Posterior cingulate gyrus (tissue), 11 donors: ENCODE measurements at places on chromosomes 5 and 9.

GRCh38 chr5:81606150-81606549 is 144.7 kb downstream of the SSBP2 start:
- DNase-seq: no peak

DNA sequence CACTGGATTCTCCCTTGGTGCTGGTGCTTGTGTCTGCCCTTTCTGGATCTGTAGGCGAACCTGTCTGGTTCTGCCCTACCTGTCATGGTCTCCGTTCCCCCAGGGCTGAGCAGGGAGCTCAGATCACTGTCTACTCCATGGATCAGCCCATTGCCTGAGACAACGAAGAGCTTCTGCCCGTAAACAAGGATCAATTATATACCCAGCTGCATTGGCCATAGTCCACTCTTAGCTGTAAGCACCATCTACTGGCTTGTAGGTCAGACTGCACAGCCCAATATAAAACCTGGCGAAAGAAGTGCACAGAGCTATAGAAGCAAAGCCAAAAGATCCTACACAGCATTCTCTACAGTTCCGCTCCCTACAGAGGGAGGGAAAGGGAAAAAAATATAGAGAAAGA is 181.5 kb upstream of the RPS23 start:
- DNase-seq: no peak

GRCh38 chr9:7008411-7008810 is 250.6 kb downstream of the KDM4C start:
- DNase-seq: no peak

DNA sequence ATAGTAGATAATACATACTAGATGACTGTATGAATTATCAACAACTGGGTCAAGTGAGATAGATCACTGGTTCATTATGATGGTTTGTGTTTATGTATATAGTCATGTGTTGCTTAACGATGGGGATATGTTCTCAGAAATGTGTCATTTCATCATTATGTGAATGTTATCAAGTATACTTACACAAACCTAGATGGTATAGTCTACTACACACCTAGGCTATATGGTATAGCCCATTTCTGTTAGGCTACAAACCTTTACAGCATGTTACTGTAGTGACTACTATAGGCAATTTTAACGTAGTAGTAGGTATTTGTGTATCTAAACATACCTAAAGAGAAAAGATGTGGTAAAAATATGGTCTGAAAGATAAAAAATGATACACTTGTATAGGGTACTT is 31.0 kb downstream of the TMEM38B start:
- no peak for DNase-seq

DNA sequence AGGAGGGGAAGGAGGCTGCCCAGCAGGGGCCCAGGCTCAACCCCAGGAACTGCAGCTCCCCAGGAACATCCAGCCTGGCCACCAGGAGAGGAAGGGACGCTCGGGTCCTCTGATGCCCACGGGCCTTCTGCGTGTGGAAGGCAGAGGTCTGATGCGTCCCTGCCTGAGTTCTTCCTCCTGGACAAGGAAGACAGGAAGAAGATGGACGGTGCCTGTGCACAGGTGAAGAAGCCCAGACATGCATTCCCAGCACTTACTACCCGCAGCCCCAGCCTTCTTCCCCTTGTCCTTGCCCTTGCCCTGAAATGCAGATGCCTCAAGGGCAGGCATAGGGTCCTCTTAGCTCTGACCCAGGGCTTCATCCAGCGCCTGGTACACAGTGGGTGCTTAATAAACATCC is 56.7 kb upstream of the IRX1 start:
- no peak for DNase-seq

- no peak for DNase-seq
These were observed 471.9 kb upstream of the RGMB start for GRCh38 chr5:98301547-98301946.

GRCh38 chr9:77853716-77854115 is 177.9 kb downstream of the GNAQ start:
- no peak for DNase-seq

- no peak for DNase-seq
These were observed 12.4 kb downstream of the POLK start for GRCh38 chr5:75524071-75524470.

DNA sequence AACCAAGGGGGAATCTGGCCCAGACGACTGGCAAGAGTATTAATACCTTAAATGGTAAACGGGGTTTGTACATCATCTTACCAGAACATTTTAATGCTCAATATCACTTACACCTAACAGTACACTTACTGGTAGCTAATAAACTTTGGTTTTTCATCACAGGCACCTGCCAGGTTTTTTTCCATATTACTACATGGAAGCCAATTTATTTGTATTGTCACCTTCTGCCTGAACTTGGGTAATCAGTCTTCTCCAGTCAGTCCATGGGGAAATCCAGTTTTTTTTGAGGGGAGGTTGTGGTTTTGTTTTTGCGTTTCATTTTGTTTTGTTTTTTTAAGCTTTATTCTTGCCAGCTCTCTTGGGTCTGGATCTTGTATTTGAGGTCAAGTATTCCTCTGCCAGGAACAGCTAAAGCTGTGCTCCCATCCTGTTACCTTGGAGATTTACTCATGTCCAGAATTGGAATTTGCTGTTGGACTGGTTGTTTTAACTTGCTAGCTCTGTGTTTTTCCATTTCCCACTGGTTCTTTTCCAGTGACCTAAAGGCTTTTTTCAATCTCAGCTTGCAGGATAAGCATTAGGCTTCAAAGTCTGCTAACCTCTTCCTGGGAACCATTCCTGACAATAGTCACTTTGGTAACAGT is 11.1 kb upstream of the NADK2 start:
- DNase-seq: no peak

GRCh38 chr5:34822956-34823715 is 15.8 kb upstream of the TTC23L start:
- no peak for DNase-seq

- DNase-seq: no peak
These were observed 93.4 kb upstream of the CCDC112 start for GRCh38 chr5:115389799-115390382.

GRCh38 chr5:8892926-8893325 is 652.9 kb downstream of the SEMA5A start:
- no peak for DNase-seq

GRCh38 chr5:92990771-92991170 is 590.2 kb downstream of the NR2F1-AS1 start:
- no peak for DNase-seq

DNA sequence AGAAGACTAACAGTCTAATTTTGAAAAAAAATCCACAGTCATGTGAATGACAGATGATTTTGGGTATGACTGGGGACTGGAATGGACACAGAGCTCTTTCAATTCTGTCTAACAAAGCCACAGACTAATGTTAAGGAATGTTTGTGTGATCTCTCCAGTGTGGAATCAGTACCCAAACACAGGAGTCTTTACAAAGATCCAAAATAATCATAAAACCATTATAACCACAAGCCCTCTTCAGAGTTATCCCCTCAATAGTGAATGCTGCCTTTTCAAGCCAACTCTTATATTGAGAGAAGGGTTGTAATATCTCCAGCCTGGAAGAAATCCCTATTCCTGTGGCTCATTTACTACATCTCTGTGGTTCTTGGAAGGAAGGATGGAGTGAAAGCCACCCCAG is 552.0 kb upstream of the CLINT1 start:
- DNase-seq: no peak

DNA sequence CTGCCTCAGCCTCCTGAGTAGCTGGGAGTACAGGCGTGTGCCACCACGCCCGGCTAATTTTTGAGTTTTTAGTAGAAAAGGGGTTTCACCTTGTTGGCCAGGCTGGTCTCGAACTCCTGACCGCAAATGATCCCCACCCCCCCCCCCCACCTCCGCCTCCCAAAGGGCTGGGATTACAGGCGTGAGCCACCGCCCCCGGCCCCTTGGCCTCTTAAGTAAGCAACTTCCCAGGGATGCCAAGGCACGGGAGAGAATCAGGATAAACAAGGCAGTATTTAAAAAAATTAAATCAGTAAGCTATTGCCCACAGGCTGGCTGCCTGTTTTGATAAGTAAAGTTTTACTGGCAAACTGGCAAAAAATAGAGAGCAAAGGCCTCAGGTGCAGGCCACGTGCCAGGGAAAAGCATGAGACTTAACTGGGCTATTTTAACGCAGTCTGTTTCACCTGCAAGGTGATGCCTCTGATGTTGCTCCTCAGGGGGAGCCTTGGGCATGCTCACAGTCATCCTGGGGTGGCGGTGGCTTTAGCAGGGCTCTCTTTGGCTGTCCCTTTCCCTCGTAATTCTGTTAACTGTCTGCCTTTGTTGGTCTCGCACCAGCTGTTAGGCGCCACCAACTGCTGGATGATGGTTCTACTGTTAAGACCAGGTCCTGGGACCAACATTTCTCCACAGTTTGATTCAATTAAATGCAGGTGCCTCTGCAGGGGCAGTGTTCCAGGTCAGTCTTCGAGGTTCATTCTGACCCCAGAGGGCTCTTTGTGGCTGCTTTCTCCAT is 19.4 kb upstream of the RNF130 start:
- no peak for DNase-seq

GRCh38 chr9:12818431-12819000 is 43.7 kb downstream of the LURAP1L start:
- DNase-seq: no peak

DNA sequence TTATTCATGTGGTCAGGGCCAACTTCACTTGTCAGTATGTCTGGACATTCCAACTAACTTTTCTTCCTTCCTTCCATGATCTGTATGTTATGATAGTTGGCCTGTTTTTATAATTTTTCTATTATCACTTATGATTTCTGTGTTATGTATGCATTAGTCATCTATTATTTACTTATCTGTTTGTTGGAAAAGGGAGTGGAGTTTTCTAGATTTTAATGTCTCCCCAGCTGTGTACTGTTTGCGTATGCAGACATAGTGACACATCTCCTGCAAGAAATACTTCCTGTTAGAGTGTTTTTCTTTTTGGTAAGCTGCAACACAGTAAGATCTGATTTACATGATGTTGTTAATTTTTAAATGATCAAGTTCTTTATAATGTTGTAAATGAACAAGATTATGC is 8.7 kb upstream of the INSYN2B start:
- no peak for DNase-seq

- DNase-seq: no peak
These were observed 148.1 kb downstream of the NPR3 start for GRCh38 chr5:32859211-32859641.

- peak; percentile 28 for DNase-seq
These were observed 3.2 kb upstream of the NFX1 start for GRCh38 chr9:33287087-33287490.

- no peak for DNase-seq
These were observed 139.2 kb upstream of the SLC30A5 start for GRCh38 chr5:68954618-68954910.

GRCh38 chr9:14992081-14992480 is 81.9 kb upstream of the FREM1 start:
- no peak for DNase-seq

DNA sequence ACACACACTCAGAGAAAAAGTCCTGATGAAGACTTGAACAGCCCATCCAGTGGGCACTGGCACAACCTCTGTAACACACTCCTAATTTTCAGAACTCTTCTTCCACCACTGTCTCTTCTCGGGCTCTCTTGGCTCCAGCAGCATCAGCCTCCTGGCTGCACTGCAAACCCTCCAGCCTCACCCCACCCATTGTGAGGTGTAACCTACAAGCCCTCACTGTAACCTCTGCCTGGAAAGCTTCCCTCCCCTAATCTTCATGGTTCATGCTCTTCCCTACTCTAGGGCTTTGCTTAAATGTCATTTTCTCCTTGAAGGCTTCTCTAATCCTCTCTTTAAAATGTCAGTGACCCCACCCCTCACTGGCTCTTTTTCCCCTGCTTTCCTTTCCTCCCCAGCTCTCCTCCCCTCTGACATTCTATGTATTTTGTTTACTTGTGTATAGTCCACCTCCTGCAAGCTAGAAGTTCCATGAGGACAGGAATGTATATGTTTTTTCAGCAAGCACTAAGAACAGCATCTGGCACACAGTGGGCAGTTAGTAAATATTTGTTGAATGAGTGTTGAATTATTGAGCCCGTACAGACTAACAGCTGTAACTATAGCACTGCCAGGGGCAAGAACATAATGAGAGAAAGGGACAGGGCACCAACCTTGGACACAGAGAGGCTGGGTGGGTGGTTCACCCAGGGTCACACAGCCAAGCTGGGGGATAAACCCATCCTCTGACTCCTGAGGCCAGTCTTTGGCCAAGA is 76.4 kb downstream of the ESM1 start:
- no peak for DNase-seq

GRCh38 chr5:126809916-126810315 is 33.0 kb downstream of the LMNB1 start:
- no peak for DNase-seq

DNA sequence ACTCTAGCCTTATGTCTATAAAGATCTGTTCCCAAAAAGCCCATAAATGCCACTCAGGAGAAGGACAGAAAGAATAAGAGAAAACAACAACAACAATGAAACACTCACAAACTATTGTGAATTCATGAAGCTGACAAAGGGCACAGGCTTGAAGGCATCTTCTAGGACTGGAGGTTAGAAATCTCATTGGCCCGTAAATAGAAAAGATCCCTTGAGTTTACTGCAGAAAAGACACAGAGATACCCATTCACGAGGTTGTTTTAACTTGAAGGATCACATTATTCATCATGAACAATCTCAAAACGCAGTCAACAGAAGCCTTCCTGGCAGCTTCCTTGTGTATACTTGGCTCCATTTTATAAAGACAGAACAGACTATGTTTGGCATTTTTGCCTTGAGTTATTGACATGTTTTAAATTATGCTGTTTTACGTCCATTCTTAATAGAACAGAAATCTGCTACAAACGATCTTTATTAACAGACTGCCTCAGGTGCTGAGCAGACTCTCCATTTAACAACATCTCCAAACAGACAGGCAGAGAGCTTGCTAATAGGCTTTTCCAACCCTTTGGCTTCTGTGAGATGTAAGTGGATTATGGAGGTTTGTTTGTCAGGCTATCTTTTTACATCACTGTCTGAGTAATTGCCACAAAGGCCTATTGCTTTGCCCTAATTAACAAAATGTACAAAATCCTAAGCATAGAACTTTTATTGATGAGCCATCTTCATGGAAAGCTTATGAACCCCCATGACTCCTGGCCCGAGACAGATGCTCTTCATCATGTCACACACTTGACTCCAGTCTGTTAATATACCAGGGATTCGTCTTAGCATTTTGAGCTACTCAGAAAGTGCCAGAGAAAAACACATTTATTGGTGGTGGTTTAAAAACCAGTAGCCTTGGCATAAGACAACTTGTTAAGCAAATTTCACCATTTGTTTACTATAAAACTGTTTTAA is 735.3 kb upstream of the ZNF608 start:
- no peak for DNase-seq

DNA sequence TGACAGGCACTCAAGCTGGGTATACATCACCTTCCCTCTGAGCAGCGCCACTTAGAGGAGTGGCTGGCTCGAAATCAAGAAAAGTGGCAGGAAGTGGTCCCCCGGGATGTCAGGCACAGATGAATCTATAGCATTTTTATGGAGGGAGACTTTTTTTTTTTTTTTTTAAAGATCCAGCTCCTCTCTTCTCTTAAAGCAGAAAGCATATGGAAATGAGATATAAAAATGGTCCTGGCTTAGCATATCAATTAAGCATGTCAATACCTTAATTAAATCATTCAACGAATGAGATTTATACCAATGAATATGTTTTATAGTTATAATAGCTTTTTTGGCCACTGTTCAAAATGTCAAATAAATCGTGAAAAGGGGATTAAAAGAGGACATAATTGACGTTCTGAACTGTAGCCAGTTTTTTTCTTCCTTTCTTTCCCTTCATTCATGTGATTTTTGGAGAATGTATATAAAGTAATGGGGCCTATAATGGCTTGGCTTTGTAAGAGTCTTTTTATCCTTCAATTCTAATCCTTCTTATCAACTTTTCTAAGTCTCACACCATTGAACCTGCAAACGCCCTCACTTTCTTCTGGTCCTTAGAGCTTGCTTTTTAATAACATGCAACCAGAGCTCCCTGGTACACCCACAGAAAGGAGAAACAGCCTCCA is 319.2 kb upstream of the PANK3 start:
- DNase-seq: no peak
